HFF-Myc (cell line): ENCODE measurements at places on chromosomes 16 and 17.
A peak's percentile ranks its signal among the peaks of the same experiment; 100 is the strongest.

GRCh38 chr17:16329519-16330271 is 23.6 kb downstream of the CENPV start:
- no peak for DNase-seq

GRCh38 chr16:73663720-73664119 is 615.8 kb upstream of the ZFHX3 start:
- no peak for DNase-seq

DNA sequence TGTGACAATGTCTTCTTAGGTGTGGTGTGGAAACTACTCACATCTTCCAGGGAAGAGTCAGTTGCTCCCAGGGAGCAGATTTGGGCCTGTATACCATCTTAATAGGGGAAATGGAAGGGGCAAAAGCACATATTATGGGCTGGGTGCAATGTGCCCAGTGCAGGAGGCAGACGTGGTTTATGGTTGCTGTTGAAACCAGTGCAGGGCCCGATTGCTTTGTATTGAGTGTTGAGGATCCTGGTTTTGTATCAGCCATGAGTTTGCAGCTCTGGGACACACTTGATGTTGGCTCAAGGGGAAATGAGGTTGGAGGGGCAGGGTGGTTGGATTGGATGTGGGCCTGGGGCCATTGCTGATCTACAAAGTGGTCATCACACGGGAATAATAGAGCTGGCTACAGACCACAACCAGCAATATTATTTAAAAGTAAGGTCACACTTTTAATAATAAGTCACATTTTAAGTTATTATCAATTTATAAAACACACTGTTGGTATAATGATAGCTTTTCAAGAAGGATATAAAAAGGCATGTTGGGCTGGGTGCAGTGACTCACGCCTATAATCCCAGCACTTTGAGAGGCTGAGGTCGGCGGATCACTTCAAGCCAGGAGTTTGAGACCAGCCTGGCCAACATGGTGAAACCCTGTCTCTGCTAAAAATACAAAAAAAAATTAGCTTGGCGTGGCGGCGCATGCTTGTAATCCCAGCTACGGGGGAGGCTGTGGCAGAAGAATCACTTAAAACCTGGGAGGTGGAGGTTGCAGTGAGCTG is 302.4 kb downstream of the SEC14L1 start:
- no peak for DNase-seq

DNA sequence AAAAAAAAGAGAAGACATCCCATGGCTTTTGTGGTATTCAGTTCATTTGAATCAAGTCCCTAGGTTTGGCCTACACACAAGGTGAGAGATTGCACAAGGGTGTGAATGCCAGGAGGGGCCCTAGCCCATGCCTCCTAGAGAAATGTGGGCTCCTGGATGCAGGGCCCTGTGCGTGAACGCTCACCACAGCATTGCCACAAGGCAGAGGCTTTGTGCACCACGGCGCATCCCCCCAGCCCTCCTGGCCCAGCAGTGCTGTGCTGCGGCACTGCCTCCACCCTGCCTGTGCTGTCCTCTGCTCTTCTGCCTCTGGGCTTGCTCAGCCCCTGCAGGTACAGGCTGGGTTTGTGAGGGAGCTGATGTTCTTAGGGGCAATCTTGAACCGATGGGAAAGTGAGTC is 80.9 kb upstream of the MED9 start:
- DNase-seq = no peak

DNA sequence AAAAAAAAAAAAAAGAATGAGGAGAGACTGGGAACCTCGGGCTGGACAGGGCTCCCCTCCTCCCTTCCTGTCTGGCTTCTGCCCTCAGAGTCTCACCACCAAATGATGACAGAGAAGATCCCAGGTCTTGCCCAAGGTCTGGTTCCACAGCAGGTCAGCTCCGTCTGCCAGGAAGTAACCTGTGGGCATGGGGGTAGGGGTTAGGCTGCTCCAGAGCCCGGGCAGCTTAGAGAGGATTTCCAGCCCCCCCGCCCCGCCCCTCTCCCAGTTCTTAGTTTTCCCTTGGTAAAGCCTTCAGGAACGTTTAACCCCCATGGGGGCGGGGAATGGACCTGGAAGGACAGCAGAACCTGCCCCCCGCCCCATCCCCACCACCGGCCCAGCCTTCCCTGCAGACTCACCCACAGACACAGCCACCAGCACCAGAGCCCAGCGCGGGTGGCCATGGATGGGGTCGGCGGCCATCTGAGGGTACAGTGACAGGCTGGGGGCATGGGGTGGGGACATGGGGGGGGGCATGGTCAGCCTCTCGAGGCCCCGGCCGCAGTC is 700 bp downstream of the TLCD2 start:
- DNase-seq = no peak

DNA sequence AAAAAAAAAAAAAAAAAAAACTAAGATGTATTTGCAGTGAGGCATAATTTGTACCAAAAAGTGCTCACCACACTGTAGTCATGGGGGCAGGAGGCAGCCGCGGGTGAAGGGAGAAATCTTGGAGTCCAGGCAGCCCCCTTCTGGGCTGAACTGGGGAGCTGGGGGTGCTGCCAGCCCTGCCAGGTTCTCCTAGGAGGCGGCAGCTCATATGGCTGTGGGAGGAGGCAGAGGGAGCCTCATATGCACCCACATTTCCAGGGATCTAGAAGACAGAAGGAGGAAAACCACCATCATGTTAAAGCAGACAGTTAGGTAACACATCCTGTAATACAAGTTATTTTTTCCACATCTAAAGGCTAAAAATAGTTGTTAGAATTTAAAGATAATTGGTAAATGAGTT is 16.3 kb downstream of the MAPT start:
- no peak for DNase-seq

DNA sequence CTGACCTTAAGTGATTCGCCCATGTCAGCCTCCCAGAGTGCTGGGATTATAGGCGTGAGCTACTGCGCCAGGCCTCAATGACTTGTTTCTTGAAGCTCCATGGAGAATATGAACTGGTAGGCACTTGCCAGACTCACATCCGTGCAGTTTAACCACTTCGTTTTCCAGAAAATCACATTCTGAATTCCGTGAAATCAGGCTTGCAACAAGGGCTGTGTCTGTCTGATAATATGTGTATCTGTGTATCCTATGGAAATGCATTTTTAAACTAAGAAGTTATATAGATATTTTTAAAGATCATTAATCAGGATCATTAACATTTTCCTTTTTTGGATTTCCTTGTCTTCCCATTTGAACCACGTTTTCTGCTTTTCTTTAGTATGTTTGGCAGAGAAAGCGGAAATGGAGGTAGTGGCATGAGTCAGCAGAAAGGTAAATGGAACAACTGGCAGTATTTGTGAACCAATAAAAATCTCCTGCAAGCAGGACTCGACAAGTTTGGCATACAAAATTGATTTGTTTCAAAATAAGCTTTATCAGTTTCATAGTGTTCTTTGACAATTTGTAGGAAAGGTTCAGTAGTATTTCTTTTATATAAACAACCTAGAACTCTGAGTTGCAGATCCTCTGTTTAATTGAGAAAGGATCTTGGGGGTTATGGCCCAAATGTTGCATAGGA is 33.0 kb downstream of the USP10 start:
- no peak for DNase-seq

GRCh38 chr16:68479271-68479670 is 31.0 kb upstream of the SMPD3 start:
- DNase-seq = no peak

- DNase-seq = no peak
Observed at GRCh38 chr17:67594115-67594880, 123.4 kb upstream of the NOL11 start.

GRCh38 chr17:56125830-56126819 is 27.1 kb upstream of the ANKFN1 start:
- DNase-seq = peak; percentile 19

DNA sequence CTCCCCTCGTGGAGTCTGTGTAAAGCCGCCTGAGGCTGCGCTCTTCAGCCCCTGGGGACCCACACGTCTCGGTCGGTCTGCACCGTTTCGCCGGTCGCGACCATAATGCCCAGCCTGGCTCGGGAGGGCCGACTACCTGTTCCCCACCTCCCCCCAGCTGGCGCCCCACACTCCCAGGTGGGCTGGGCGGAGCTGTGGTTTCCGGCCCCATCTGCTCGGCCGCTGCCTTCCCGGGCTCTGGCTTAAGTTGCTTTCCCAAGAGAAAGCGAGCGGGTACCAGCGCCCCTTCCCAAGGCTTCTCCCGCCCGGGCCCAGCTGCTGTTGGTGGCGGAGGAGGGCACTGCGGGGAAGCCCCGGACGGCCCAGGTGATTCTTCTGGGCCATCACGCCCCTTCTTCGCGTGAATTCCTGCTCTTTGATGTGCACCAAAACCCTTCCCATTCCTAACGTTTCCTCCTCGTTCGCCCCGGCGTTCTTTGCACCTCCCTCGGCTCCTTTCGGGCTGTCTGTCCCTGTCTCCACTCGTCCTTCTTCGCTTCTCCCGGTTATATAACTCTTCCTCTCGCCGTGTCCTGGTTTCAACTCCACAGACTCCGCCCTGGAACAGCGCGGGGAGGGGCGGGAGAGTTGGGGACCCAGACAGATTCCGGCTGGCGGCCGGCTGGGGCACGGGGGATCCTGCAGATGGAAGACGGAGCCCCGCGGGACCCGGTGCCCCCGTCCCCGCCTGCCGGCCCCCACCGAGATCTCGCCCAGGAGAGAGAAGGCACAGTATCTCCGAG is 2.0 kb downstream of the KDM6B start:
- DNase-seq = no peak

GRCh38 chr17:82231562-82232321 is 2.9 kb downstream of the SLC16A3 start:
- DNase-seq = no peak

DNA sequence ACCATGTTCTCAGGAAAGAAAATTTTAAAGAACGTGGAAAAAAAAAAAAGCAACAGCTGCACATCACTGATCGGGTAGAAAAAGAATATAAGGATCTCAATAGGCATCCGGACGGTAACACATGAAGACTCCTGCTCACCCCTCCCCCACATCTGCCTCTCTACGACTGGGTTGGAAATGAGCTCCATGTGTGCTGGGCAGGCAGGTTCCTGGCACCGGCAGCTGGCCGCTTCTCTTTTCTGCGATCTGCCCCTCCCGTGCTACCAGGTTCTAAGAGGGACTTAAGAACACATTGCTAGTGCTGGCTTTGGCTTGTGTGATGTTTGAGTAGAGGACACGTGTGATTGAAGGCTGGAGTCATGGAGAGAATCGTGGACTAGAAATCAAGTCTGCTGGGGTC is 115.5 kb downstream of the AATF start:
- no peak for DNase-seq

GRCh38 chr16:71501547-71501946 is 12.4 kb upstream of the ZNF19 start:
- no peak for DNase-seq

- no peak for DNase-seq
Observed at GRCh38 chr17:9236286-9237052, 215.2 kb downstream of the NTN1 start.

DNA sequence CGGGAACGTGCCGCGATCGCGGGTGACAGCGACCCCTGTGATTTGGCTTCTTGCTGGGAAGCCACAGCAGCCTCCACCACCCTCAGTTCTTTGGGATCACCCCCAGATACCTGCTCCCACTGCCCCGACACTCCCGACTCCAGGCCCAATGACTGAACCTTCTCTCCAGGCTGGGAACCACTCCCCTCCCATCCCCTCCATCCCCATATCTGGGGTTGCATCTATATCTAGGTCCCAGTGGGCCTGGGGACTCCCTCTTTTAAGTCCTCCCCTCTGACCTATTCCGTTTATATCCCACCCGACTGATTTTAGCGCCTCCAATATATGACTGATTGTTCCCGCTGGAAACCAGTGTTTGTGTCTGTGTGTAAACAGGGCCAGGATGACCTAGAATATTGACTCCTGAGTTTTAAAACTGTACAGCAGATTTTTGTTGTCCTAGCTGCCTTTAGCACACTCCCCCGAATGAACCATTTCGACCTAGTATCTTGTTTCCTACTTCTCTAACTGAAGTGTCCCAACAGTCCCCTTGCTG is 667 bp downstream of the PSMD3 start:
- DNase-seq = no peak

DNA sequence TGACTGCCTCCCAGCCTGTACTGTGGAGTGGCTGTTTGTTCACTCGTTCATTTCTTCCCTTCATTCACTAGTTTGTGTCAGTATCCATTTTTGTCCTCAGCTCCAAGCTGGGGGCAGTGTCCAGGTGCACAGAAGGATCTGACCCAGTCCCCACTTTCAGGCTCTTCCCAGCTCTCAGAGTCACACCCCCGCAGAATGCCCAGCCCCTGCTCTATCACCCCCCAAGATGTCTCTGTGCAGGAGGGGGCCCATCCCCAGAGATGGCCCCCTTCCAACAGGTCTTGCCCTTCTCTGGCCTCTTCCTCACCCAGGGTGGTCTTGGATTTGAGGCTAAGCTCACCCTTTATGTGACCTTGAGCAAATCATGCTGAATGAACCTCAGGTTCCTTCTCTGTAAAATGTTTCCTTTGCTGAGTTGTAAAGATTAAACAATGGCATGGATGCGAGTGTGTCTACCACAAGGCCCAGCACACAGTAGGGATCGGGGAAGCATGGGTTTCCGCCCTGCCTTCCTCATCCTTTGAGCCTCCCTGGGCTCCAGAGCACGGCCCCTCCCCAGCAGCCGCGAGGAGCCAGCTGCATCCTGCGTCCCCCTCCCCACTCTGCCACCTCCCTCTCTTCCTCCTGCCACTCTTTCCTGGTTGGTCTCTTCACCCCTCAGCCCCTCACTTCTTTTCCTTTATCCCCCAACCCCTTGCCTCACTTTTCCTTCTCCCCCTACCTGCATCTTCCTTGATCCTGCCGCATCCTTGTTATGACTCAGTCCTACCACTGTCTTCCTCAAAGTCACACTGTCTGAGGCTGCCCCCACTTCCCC is 2.8 kb downstream of the FBXL19 start:
- DNase-seq = no peak

- DNase-seq = no peak
Observed at GRCh38 chr17:82100502-82101298, 2.7 kb upstream of the FASN start.

DNA sequence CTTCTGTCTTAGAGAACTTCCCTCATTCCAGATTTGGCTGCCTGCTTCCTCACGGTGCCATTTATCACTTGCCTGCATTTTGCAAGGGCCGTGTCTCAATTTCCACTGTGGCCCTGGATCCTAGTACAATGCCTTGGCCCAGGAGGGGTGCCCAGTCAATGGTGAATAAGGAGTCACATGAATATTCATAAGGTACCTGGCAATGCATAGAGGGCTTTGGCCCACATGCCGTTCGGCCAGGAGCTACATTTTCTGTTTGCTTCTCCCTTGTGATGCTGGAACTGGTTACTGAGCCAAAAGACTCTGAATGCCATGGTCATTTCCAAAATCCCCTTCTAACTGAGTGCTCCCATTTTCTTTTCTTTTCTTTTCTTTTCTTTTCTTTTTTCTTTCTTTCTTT is 4.8 kb upstream of the PIRT start:
- no peak for DNase-seq

DNA sequence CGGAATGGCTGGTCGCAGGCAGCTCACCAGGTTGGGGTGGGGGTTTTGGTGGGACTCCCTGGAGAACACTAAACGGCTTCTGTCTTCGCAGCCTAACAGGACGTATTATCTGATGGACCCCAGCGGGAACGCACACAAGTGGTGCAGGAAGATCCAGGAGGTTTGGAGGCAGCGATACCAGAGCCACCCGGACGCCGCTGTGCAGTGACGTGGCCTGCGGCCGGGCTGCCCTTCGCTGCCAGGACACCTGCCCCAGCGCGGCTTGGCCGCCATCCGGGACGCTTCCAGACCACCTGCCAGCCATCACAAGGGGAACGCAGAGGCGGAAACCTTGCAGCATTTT is 59.7 kb downstream of the PDPK1 start:
- DNase-seq = no peak

- no peak for DNase-seq
Observed at GRCh38 chr16:54484700-54485099, 198.1 kb upstream of the IRX3 start.

GRCh38 chr16:85627089-85627488 is 14.0 kb downstream of the GSE1 start:
- no peak for DNase-seq
